Activated naive CD4-positive, alpha-beta T cell treated with anti-CD3 and anti-CD28 coated beads for 36 hours (primary cell): ENCODE measurements at places on chromosomes 7 and 10. TPM values are rescaled to one million over a fixed set of nuclear protein-coding genes. Genes with fewer than 3 reads are reported as not detected.

DNA sequence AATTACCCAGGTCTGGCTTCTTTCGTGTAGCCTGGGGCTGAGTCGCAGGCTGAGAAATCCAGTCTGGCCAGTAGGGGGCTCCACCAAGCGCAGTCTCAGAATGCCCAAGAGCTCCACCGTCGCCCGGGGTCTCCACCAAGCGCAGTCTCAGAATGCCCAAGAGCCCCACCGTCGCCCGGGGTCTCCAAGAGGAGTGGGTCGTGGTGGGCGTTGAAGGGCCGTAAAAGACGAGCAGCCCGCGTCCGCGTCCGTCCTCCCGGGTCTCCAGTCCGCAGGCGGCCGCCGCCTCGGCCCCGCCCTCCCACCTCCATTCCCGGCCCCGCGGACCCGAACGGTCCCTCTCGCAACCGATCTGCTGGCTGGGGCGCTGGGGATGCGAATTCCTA lies 892 bp upstream of the ZYX start:
- no peaks in the 10 kb centered on the region for H3K27me3 ChIP-seq
- DNase-seq = peak; percentile 93
- H3K4me1 ChIP-seq = peaks cover 35% of the 10 kb centered on the region
- peak overlapping the region; percentile 92 for H3K27ac ChIP-seq

GRCh38 chr10:32347363-32348022 lies 535 bp upstream of the EPC1 start:
- DNase-seq = no peak
- peak overlapping the region; percentile 82 for H3K27ac ChIP-seq
- H3K27me3 ChIP-seq = no peaks in the 10 kb centered on the region

GRM8 gene
- total RNA-seq = not detected

MARVELD1 gene
- 3.4 TPM for total RNA-seq

GRCh38 chr7:115047958-115048720 lies 126.2 kb downstream of the MDFIC start:
- DNase-seq = no peak
- no peak overlapping the region for H3K4me3 ChIP-seq
- peaks cover 8% of the 10 kb centered on the region for H3K4me1 ChIP-seq

- H3K27ac ChIP-seq = no peak overlapping the region
- H3K4me3 ChIP-seq = no peak overlapping the region
- H3K4me1 ChIP-seq = no peaks in the 10 kb centered on the region
- H3K36me3 ChIP-seq = no peaks in the 10 kb centered on the region
- no peak for DNase-seq
- peaks cover 28% of the 10 kb centered on the region for H3K27me3 ChIP-seq
These were observed 204.7 kb upstream of the HDAC9 start for GRCh38 chr7:18290865-18291264.

DNA sequence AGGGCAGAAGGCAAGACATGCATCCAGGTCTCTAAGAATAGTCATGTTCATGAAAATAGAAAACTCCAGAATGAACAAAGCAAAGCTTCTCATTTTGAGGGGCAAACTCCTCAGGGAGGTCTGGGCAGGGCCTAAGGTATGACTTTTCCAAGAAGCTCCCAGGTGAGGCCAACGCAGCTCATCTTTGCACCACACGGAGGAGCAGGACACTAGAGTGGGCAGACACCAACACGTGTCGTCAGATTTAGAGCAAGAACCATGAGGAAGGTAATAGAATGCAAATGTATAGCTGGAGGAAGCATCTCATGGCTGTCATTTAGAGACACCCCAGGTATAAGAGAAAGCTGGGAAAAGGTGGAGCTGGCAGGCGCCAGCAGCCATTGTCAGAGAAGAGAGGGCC lies 95.7 kb downstream of the WDFY4 start:
- no peak for DNase-seq
- H3K27me3 ChIP-seq = no peaks in the 10 kb centered on the region
- no peaks in the 10 kb centered on the region for H3K4me1 ChIP-seq
- no peak overlapping the region for H3K27ac ChIP-seq

- H3K4me1 ChIP-seq = no peaks in the 10 kb centered on the region
- no peak overlapping the region for H3K27ac ChIP-seq
- peaks cover 3% of the 10 kb centered on the region for H3K36me3 ChIP-seq
- no peak overlapping the region for H3K4me3 ChIP-seq
These were observed 52.0 kb upstream of the NKX6-2 start for GRCh38 chr10:132837905-132838304.

GRCh38 chr10:110758898-110759297 lies 112.8 kb upstream of the PDCD4 start:
- peaks cover 12% of the 10 kb centered on the region for H3K4me1 ChIP-seq
- H3K36me3 ChIP-seq = no peaks in the 10 kb centered on the region
- no peak overlapping the region for H3K4me3 ChIP-seq
- H3K27me3 ChIP-seq = no peaks in the 10 kb centered on the region
- no peak overlapping the region for H3K27ac ChIP-seq

GRCh38 chr10:43197834-43198681 lies 59.8 kb downstream of the CSGALNACT2 start:
- no peak overlapping the region for H3K4me3 ChIP-seq
- H3K4me1 ChIP-seq = peaks cover 4% of the 10 kb centered on the region
- no peak for DNase-seq
- H3K27me3 ChIP-seq = no peaks in the 10 kb centered on the region
- no peak overlapping the region for H3K27ac ChIP-seq

DRGX gene
- not detected for total RNA-seq

WDFY4 gene
- total RNA-seq = 0.29 TPM

SRGN gene
- 198 TPM for total RNA-seq

- H3K36me3 ChIP-seq = no peaks in the 10 kb centered on the region
- DNase-seq = no peak
- no peak overlapping the region for H3K27ac ChIP-seq
- H3K4me1 ChIP-seq = no peaks in the 10 kb centered on the region
- no peak overlapping the region for H3K4me3 ChIP-seq
- peaks cover 5% of the 10 kb centered on the region for H3K27me3 ChIP-seq
These were observed 24.7 kb downstream of the ADCYAP1R1 start for GRCh38 chr7:31076641-31077310.

RPEL1 gene
- total RNA-seq = not detected

NPC1L1 gene
- not detected for total RNA-seq

- H3K4me3 ChIP-seq = no peak overlapping the region
- no peaks in the 10 kb centered on the region for H3K4me1 ChIP-seq
- H3K27ac ChIP-seq = no peak overlapping the region
- no peak for DNase-seq
These were observed 31.5 kb downstream of the FGFR2 start for GRCh38 chr10:121566755-121567154.

DNA sequence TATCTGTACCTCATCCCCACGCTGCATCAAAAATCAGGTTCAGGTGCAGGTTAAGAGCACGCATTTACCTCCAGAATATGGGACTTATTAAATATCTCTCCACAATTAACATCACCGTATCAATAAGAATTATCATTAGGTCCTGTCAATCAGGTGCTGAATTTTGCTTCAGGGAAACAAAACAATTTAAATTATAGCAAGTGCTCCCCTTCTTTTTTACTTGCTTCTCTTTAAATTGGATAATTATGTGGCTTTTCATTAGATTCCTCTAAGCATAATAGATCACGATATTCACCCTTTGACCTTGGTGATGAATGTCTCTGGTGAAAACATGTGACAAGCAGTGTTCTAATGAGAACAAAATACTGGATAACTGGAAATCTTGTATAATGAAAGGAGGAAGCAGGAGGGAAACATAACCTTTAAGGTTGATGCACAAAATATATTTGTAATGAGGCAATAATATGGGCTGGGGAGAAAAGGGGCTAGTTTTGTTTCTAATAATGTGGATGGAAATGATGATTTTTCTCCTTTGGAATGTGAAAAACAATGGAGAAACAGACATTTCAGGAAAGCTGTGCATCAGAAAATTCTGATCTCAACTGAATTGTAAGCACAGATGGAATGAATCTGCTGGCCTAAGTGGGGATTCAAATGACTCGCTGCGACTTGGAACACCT lies 166.9 kb downstream of the SNX10 start:
- H3K4me1 ChIP-seq = no peaks in the 10 kb centered on the region
- no peak overlapping the region for H3K4me3 ChIP-seq
- no peak for DNase-seq
- H3K27me3 ChIP-seq = no peaks in the 10 kb centered on the region
- H3K27ac ChIP-seq = no peak overlapping the region

- no peak overlapping the region for H3K4me3 ChIP-seq
- no peaks in the 10 kb centered on the region for H3K4me1 ChIP-seq
- DNase-seq = peak; percentile 10
- H3K36me3 ChIP-seq = no peaks in the 10 kb centered on the region
These were observed 98.8 kb downstream of the CACNB2 start for GRCh38 chr10:18238870-18239485.

FHIP2A gene
- total RNA-seq = 11.4 TPM

DNA sequence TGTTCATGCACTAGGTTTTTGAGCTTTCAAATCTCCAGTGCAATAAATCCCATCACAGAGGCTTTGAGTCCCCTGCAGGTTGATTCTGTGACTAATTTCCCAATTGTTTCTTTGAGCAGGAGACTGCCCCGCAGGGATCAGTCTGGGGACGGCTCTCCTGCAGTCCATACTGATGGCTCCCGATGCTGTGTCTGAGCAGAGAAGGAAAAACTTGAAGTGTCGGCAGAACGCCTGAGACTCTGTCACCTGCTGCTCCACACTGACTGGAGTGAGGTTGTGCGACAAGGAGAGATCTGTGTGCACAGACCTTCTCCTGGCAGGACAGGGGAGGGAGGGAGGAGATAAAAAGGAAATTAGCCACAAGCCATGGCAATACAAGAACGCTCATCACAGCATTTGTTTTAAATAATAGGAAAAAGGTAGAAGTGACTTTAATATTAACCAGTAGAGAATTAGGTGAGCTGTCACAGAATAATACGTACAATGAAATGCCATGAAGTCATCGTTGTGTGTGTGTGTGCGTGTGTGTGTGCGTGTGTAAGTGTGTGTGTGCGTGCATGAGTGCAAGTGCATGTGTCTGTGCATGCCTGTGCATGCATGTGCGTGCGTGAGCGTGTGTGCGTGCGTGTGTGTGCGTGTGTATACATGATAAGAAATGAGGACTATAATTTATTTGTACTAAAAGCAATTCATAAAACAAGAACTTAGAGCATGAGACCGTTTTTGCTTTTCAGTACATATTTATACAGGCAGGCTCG lies 38.2 kb downstream of the HTR5A start:
- H3K27me3 ChIP-seq = peaks cover 9% of the 10 kb centered on the region
- H3K27ac ChIP-seq = no peak overlapping the region
- H3K4me3 ChIP-seq = no peak overlapping the region

- H3K27me3 ChIP-seq = no peaks in the 10 kb centered on the region
- H3K36me3 ChIP-seq = no peaks in the 10 kb centered on the region
- H3K4me3 ChIP-seq = no peak overlapping the region
- DNase-seq = peak; percentile 87
These were observed 21.2 kb upstream of the RAMP3 start for GRCh38 chr7:45136106-45137060.

- DNase-seq = no peak
- H3K4me3 ChIP-seq = no peak overlapping the region
- no peak overlapping the region for H3K27ac ChIP-seq
- H3K4me1 ChIP-seq = no peaks in the 10 kb centered on the region
- H3K36me3 ChIP-seq = no peaks in the 10 kb centered on the region
- no peaks in the 10 kb centered on the region for H3K27me3 ChIP-seq
These were observed 668.4 kb upstream of the NRP1 start for GRCh38 chr10:34002896-34003295.

PTF1A gene
- total RNA-seq = not detected

GRCh38 chr7:153832160-153832559 lies 220.0 kb upstream of the DPP6 start:
- H3K36me3 ChIP-seq = no peaks in the 10 kb centered on the region
- DNase-seq = no peak
- no peaks in the 10 kb centered on the region for H3K27me3 ChIP-seq
- no peak overlapping the region for H3K4me3 ChIP-seq
- H3K27ac ChIP-seq = no peak overlapping the region

YKT6 gene
- 53.5 TPM for total RNA-seq

- no peaks in the 10 kb centered on the region for H3K27me3 ChIP-seq
- no peak overlapping the region for H3K27ac ChIP-seq
- H3K36me3 ChIP-seq = no peaks in the 10 kb centered on the region
- no peaks in the 10 kb centered on the region for H3K4me1 ChIP-seq
- no peak overlapping the region for H3K4me3 ChIP-seq
These were observed 402.9 kb downstream of the PHF14 start for GRCh38 chr7:11376529-11376928.

DNA sequence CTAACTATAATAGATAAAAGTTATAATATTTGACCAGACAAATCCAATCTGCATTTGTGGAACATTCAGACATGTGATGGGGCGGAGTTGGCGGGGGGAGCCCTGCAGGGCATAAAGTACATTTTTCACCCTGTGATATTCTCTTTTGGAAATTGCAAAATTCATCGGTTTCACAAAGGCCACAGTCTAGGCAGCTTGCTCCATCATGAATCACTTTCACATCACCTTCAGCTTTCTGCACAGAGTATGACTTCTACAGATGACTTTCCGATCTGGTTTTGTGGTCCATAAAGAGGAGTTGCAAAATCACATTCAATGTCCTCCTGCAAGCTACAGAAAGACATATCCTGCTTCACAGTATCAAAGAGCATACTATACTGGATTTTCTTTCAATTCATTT lies 51.4 kb upstream of the APBB1IP start:
- no peak overlapping the region for H3K4me3 ChIP-seq
- DNase-seq = no peak
- peaks cover 7% of the 10 kb centered on the region for H3K27me3 ChIP-seq
- peaks cover 4% of the 10 kb centered on the region for H3K4me1 ChIP-seq

FAM25A gene
- not detected for total RNA-seq

DNA sequence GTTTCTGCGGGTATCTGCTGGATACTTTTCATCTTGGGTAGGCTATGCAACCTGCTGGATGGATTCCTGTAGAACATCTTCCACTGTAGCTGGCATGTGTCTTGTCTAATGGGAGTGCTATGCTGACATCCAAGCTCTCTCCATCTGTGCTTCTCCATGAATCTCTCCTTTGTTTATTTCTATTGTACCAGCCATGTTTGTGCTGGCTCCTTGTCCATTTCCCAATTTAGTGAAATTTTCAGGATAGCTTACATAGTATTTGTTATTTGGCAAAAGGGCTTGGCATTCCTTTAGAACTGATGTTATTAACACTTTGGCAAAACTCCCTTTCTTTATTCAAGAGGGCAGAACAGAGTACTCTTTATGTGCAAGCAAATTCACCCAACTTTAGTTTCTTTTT lies 198.0 kb downstream of the CSTF2T start:
- H3K36me3 ChIP-seq = no peaks in the 10 kb centered on the region
- H3K4me1 ChIP-seq = no peaks in the 10 kb centered on the region
- no peak overlapping the region for H3K4me3 ChIP-seq
- no peak overlapping the region for H3K27ac ChIP-seq

KLLN gene
- total RNA-seq = 0.17 TPM

DNA sequence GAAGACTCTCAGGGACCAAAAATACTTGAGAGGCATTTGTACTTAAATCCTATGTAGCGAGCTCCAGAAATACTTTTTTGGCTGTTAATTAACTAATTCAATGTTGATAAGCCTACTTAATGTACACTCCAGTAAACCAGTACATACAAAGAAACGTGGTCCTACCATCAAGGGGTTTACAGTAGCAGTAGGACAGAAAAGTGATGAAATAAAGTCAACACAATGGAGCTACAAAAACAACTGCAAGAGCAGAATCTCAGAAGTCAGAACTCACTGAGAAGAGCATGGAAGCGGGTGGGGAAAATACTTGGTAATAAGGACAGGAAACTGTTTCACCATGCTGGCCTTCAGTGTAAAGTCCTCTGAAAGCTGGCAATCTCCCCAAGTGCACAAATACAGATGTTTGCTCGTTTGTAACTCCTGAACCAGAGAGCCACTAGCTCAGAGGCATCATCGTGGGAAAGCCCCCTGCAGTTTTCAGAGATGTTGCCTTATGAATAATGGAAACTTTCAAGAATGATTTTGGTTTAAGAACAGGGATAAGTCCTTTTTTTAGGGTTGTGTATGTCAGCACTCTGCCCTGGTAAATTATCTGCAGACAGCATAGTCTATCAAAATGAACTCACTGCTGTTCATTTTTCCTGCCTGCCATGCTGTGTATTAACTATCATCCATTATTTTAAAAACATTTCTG lies 233.2 kb downstream of the SORCS1 start:
- DNase-seq = no peak
- no peaks in the 10 kb centered on the region for H3K27me3 ChIP-seq
- H3K4me3 ChIP-seq = no peak overlapping the region
- no peak overlapping the region for H3K27ac ChIP-seq
